ENCODE measurements at places on chromosomes 3 and 15.

- peak; percentile 62 for DNase-seq
These were observed 215.3 kb downstream of the ROBO2 start for GRCh38 chr3:77254967-77255831.

DNA sequence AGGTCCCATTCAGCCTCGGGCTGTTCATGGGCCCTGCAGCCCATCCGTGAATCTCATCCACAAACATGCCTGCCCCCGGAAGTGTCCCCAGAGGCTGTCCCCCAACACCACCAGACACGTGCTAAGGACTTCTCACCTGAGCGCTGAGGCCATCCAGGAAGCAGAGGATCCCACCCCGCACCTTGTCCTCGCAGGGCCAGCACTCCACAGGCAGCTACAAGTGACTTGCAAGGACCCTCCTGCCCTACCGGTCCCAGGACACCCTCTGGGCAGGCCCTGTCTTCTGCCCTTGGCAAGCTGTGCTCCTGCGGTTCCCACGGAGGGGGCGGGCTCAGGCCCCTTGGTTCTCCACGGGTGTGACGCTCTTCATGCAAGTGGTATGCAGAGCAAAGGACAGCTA lies 146.0 kb downstream of the NUP210 start:
- DNase-seq: no peak

DNA sequence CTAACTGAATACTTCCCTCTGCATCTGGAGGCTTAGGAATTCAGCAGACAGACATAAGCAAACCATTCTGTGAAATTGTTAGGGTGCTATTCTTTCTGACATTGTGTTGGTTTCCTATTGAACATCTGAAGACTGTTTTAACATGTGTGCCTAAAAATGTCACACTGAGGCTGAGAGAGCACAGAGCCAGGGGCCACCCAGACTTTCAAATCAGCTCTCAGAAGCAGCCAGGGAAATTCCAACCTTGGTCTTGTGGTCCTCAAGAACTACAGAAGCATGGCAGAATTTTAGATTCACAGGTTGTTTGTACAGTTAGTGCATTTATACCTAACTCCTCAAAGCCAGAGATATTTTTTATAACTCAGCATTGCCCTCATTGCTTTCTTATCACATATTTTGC lies 929.2 kb upstream of the CFAP20DC start:
- DNase-seq: no peak

DNA sequence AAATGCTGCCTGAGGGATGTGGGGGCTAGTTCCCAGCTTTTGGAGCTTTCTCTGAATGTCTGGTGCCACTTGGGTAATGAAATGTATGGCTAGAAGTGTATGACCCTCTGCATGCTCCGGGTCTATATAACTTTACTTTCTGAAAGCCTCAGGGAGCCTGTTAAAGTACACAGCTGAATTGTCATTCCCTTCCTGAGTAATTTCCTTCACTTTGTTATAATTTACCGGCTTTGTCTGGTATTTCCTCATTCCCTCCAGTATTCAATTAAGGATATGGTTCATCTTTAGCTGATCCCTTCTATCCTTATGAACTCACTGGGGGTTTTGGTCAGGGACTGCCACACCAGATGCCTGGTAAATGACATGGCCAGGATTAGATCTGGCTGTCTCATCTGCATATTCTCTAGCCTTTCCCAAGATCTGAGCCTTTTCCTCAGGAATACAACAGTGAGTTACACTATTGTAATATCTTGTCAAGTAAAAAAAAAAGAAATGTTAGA lies 620.3 kb downstream of the ZPLD1 start:
- DNase-seq: no peak

Data from astrocyte of the spinal cord (primary cell).